Gastroesophageal sphincter (tissue), 4 donors: ENCODE measurements at places on chromosomes 4 and X. TPM values are rescaled to one million over a fixed set of nuclear protein-coding genes. Genes with fewer than 3 reads are reported as not detected.
A peak's percentile ranks its signal among the peaks of the same experiment; 100 is the strongest.

The MAOB gene
- 24.5 TPM for total RNA-seq

The CCSER1 gene
- total RNA-seq: 3.0 TPM

The SPIN4 gene
- 3.2 TPM for total RNA-seq

The CSAG3 gene
- total RNA-seq: not detected

The MAGEA10 gene
- total RNA-seq: not detected

DNA sequence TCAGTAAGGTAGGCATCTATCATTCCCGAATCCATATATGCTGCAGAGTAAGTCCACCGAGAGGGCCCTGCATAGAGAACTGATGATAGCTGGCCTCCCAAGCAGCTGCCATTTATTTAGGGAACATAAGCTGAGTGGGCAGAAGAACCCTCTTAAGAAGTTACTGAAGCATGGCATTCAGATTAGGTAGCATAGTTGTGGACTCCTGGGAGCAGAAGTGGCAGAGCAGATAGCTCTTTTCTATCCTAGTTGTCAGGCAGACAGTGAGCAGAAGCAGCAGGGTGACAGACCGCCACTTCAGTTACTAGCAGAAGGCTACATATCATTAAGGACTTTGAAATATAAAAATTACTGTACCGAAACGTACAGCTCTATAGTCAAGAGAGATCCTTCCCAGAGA is 454.7 kb downstream of the PPP4R3C start:
- no peak for ATAC-seq

DNA sequence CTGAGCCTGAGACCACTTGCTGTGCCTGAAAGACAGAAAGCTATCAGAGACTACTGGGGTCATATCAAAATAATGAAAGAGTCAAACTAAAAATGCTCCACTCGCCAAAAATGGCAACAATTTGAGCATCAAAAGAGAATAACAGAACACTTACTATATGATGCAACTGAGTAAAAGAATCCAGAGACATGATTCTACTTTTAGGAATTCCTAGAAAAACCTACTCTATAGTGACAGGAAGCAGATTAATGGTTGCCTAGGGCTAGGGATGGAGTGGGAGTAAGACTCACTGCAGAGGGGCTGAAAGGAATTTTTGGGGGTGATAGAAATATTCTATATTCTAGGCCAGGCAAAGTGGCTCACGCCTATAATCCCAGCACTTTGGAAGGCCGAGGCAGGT is 29.4 kb upstream of the SLAIN2 start:
- no peak for ATAC-seq

- peak; percentile 80 for ATAC-seq
Measured at GRCh38 chr4:77007358-77008230, 58.0 kb downstream of the SEPTIN11 start.

GRCh38 chr4:8118035-8118434 is 40.6 kb downstream of the ABLIM2 start:
- no peak for ATAC-seq

DNA sequence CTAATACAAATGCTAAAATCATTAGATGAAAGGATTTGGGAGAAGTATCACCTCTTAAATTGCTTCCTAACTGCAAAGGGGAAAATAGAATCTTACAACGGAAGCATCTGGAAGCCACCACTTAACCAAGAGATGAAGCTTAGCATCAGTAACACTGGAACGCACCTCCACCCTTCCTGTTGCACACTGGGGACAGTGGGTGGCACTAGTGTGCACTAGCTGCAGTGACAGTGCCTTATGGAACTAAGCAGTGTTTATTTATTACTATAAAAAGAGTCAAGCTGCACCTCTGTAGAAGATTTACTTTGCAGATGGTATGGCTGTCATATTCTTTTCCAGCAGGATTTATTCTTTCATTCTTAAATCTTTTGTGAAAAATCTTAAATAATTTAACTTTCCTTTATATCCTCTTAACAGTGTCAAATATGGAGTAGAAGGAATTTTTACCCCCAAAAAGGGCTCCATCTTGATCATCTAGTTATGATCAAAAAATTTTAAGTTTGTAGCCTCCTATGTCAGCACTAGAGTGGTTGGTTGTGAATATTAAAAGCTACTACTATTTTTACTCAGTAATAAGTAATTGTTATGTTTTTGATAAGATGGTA is 76.7 kb downstream of the SCD5 start:
- ATAC-seq: no peak

DNA sequence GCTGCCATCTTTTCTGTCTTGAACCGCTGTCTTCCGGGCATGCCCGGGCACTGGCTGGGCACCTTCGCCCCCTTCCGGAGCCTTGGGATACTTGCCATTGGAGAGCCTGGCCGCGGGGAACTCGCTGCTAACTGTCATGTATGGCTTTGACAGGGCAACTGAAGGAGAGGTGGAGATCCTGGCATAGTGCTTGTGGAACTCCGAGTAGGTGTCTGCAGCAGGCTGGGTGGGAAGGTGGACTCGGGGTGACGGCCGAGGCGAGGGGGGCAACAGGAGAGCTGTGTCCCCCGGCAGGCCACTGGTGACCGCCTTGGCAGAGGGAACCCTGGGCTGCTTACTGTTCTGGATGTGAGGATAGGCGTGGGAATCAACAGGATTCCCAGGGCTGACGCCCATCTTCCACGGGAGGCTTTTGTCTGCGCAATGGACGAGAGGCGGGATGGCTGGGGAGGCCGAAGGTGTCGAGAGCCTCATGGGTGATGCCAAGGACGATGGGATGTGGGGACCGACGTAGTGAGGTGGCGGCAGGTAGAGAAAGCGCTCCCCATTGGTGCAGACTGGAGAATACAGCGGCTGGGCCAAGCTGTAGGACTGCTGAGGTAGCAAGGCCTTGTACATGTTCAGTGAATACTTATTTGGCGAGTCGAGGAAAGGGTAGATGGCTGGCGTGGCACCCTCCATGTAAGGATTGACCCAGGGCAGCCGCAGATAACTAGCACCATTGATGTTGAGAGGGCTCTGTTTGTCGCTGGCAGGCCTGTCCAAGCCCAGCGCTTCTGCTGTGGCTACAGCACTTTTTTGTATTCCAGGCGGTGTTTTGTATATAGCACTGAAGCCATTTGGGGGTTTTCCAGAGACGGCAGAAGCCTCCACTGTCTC is 23.4 kb downstream of the BCOR start:
- ATAC-seq: no peak

DNA sequence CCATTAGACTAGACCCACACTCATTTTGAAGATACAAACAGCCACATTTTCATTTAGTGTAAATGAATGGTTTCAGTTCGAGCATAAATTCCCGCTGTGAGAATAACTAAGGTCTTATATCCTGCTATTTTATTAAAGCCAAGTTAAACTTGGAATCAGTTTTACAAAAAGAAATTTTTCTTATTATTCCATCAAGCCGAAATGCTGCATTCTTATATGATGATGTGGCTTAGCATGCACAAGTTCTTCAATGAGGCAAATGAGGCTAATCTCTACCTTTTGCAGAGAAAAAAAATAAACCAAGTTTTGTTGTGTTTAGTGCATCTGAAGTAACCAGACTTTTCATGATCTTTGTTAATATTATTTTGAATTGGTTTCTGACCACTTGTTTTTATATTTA is 953.9 kb upstream of the PCDH10 start:
- ATAC-seq: no peak

GRCh38 chrX:116449156-116449555 is 12.8 kb downstream of the SLC6A14 start:
- ATAC-seq: no peak

GRCh38 chr4:149521611-149522425 is 293.8 kb downstream of the IQCM start:
- no peak for ATAC-seq
